ENCODE measurements at places on chromosomes 13 and 19. TPM values are rescaled to one million over a fixed set of nuclear protein-coding genes. Genes with fewer than 3 reads are reported as not detected.

CYP2A7 gene
- total RNA-seq: not detected

DNA sequence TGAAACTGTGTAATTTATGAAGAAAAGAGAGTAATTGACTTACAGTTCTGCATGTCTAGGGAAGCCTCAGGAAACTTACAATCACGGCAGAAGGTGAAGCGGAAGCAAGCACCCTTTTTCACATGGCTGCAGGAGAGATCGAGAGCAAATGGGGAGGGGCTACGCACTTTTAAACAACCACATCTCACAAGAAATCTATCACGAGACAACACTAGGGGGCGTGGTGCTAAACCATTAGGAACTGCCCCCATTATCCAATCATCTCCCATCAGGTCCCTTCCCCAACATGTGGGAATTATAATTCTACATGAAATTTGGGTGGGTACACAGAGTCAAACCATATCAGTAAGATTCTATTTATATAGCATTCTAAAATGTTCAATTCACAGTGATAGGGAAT, 114.8 kb upstream of the TRPC4 start:
- no peak overlapping the region for H3K27ac ChIP-seq
- no peaks in the 10 kb centered on the region for H3K4me1 ChIP-seq
- no peaks in the 10 kb centered on the region for H3K36me3 ChIP-seq

GRCh38 chr19:50695251-50696093, 24.1 kb downstream of the SHANK1 start:
- no peak overlapping the region for H3K27ac ChIP-seq
- H3K36me3 ChIP-seq: no peaks in the 10 kb centered on the region
- peaks cover 11% of the 10 kb centered on the region for H3K27me3 ChIP-seq
- DNase-seq: no peak
- no peak overlapping the region for H3K4me3 ChIP-seq

DNA sequence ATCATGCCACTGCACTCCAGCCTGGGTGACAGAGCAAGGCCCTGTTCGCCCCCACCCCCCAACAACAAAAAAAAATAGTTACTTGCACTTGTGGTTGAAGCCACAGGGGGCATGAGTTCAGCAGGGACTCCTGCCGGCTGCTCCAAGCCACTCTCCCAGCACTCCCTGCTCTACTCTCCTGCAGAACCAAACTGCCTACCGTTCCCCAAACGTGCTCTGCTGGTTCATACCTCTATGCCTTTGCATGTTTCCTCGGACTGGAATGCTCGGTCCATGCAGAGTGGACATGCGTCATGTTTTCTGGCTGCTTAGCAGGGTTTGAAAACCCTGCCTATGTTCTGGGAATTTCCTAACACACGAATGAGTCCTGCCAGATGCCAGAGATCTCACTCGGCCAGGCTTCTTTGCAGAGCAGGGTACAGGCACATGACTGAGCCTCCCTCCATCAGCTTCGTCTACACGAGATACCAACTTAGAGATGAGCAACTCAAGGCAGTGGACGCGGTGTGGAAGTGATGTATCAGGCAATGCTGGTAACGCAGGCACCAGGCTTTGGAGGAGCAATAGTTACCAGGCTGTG, 8.5 kb upstream of the SLC25A15 start:
- no peaks in the 10 kb centered on the region for H3K36me3 ChIP-seq
- H3K27me3 ChIP-seq: no peaks in the 10 kb centered on the region
- no peak overlapping the region for H3K4me3 ChIP-seq
- no peak overlapping the region for H3K27ac ChIP-seq
- DNase-seq: no peak

FRY gene
- 31.2 TPM for total RNA-seq

CBY2 gene
- total RNA-seq: not detected

PRX gene
- total RNA-seq: 1.0 TPM

DNA sequence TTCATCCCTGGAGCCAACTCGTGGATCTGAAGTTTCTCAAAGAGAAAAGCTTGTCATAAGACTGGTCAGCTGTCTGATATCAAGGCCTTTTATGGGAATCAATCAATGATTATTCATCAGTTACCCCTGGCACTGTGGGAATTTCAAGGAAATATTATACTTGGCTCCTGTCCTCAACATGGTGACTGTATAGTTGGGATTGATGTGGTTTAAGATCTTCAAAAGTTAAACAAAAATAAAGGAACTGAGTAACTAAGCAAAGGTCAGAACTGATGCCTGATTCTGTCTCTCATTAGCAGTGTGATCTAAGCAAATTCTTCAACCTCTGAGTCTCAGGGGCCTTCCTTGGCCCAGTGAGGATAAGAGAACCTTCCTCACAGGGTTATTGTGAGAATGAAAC, 22.2 kb upstream of the SERPINE3 start:
- DNase-seq: no peak
- H3K36me3 ChIP-seq: no peaks in the 10 kb centered on the region
- no peak overlapping the region for H3K4me3 ChIP-seq
- H3K27me3 ChIP-seq: no peaks in the 10 kb centered on the region

GRCh38 chr19:852136-853013, at the start of gene ELANE:
Gene ELANE, plus strand, starts transcription at chr19:852303. Its CDS starts 26 bp downstream, at chr19:852329.
- no peaks in the 10 kb centered on the region for H3K27me3 ChIP-seq
- no peak for DNase-seq
- peak within 1 kb of the TSS; percentile 34 for H3K27ac ChIP-seq
- H3K4me3 ChIP-seq: no peak within 1 kb of the TSS
- H3K36me3 ChIP-seq: no peaks in the 10 kb centered on the region

DNA sequence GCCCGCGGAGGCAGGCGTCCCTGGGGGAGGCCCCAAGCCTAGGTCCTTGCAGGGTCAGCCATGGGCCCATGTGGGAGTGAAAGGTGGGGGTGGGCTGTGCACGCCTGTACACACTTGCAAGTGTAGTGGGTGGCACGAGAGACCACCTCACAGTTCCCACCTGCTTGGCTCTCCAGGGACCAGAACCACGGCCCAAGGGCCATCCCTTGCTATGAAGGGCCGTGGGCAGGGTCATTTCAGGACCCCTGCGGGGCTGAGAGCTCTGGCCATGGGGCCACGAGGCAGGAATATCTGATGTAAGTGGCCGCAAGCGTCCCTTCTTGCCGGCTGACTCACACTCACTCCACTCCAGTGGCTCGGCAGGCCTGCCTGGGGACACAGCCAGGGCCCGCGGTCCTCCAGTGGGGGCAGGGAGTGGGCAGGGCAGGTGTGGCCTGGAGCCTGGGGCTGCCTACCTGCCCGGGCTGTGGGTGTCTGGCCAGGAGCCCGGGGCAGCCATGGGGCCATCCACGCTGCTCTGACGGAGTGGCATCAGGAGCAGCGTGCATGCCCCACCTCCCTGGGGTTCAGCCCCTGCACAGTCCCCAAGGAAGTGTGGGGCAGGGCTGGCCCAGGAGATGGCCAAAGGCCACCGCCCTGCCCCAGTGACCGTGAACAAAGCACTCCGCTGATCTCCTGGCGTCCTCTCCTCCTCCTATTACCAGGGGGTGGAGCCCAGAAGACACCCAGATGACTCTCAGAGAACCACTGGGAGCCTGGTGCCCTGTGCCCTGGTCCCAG, 8.6 kb upstream of the MKNK2 start:
- no peak for DNase-seq
- H3K4me3 ChIP-seq: peak overlapping the region; percentile 7
- peak overlapping the region; percentile 99 for H3K27ac ChIP-seq
- H3K36me3 ChIP-seq: no peaks in the 10 kb centered on the region

DNA sequence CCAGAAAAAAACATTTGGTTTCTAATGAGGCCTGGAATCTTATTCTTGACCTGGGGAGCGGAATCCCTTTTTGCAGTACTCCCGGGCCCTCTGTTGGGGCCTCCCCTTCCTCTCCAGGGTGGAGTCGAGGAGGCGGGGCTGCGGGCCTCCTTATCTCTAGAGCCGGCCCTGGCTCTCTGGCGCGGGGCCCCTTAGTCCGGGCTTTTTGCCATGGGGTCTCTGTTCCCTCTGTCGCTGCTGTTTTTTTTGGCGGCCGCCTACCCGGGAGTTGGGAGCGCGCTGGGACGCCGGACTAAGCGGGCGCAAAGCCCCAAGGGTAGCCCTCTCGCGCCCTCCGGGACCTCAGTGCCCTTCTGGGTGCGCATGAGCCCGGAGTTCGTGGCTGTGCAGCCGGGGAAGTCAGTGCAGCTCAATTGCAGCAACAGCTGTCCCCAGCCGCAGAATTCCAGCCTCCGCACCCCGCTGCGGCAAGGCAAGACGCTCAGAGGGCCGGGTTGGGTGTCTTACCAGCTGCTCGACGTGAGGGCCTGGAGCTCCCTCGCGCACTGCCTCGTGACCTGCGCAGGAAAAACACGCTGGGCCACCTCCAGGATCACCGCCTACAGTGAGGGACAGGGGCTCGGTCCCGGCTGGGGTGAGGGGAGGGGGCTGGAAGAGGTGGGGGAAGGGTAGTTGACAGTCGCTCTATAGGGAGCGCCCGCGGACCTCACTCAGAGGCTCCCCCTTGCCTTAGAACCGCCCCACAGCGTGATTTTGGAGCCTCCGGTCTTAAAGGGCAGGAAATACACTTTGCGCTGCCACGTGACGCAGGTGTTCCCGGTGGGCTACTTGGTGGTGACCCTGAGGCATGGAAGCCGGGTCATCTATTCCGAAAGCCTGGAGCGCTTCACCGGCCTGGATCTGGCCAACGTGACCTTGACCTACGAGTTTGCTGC, at the start of gene ICAM4:
Gene ICAM4, plus strand, starts transcription at position 153 of the 935 bp plus-strand sequence. Its CDS starts 58 bp downstream, at position 211.
- H3K27ac ChIP-seq: peak within 1 kb of the TSS; percentile 26
- peak; percentile 89 for DNase-seq
- H3K36me3 ChIP-seq: peaks cover 29% of the 10 kb centered on the region
- H3K4me1 ChIP-seq: peaks cover 43% of the 10 kb centered on the region
- H3K27me3 ChIP-seq: no peaks in the 10 kb centered on the region

C13orf42 gene
- 0.08 TPM for total RNA-seq

DNA sequence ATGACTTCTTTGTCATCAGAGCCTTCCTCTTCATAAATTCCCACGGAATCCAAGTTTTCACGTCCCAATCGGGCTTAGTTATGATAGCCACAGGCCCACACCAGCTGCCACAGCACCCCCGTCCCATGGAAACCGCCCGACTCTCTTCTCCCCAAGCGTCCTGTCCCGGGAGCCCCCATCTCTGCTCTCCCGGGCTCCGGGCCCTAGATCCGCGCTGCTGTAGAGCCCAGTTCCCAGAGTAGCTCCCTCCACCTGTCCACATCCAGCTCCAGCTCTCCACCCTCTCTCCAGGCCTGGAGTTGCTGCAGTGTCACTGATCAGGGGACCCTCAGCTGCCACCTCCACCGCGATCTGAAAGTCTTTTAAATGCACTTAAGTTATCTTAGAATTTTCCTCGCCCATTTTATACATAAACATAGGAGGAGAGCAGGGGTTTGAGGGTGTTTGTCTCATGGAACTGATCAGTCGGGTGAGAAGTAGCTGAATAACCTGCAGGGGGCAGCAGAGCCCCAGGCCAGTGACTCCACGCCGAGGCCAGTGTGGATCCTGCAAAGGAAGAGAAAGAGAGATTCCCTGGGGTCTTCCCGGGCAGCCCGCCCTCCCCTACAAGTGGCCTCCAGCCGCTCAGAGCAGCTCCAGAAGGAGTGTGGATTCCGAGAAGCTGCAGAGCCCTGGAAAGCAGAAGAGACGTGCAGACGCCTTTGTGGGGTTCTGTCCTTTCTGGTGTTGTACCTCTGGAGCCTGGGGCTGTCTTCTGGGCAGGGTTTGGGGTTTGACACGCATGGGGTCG, 1.1 kb upstream of the ZNF763 start:
- peak; percentile 79 for DNase-seq
- H3K4me3 ChIP-seq: no peak overlapping the region
- H3K27ac ChIP-seq: peak overlapping the region; percentile 47
- no peaks in the 10 kb centered on the region for H3K27me3 ChIP-seq
- H3K36me3 ChIP-seq: peaks cover 8% of the 10 kb centered on the region

- no peak overlapping the region for H3K27ac ChIP-seq
- no peaks in the 10 kb centered on the region for H3K4me1 ChIP-seq
- no peaks in the 10 kb centered on the region for H3K36me3 ChIP-seq
- no peak for DNase-seq
- no peaks in the 10 kb centered on the region for H3K27me3 ChIP-seq
- H3K4me3 ChIP-seq: no peak overlapping the region
Measured at GRCh38 chr13:74090397-74090796, 43.8 kb downstream of the KLF12 start.

GRCh38 chr13:44487989-44488388, 88.1 kb downstream of the TSC22D1 start:
- H3K36me3 ChIP-seq: no peaks in the 10 kb centered on the region
- DNase-seq: no peak
- no peaks in the 10 kb centered on the region for H3K27me3 ChIP-seq

NDUFA7 gene
- 26.1 TPM for total RNA-seq

DNA sequence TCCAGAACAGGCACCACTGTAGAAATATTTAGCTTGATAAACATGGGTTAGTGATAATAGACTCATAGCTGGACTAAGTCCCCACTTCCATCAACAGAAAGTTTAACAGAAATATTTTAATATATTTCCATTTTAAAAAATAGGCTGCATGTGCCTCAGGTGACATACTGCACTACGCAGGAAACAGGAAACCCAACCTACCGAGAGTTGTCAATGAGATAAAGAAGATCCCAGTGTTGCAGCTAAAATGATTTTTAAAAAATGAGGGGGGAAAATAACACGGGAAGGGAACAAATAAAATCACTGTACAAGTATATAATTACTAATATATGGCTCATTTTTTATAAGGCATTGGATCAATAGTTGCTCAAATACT, 154.8 kb downstream of the TBC1D4 start:
- no peak for DNase-seq
- H3K27ac ChIP-seq: no peak overlapping the region
- no peaks in the 10 kb centered on the region for H3K27me3 ChIP-seq
- H3K36me3 ChIP-seq: no peaks in the 10 kb centered on the region
- no peak overlapping the region for H3K4me3 ChIP-seq

SMIM44 gene
- total RNA-seq: not detected

ZNF749 gene
- 11.6 TPM for total RNA-seq

- H3K36me3 ChIP-seq: no peaks in the 10 kb centered on the region
- DNase-seq: no peak
- no peaks in the 10 kb centered on the region for H3K4me1 ChIP-seq
- no peaks in the 10 kb centered on the region for H3K27me3 ChIP-seq
- no peak overlapping the region for H3K27ac ChIP-seq
- no peak overlapping the region for H3K4me3 ChIP-seq
Measured at GRCh38 chr19:13267131-13267530, 116.9 kb downstream of the IER2 start.

DNA sequence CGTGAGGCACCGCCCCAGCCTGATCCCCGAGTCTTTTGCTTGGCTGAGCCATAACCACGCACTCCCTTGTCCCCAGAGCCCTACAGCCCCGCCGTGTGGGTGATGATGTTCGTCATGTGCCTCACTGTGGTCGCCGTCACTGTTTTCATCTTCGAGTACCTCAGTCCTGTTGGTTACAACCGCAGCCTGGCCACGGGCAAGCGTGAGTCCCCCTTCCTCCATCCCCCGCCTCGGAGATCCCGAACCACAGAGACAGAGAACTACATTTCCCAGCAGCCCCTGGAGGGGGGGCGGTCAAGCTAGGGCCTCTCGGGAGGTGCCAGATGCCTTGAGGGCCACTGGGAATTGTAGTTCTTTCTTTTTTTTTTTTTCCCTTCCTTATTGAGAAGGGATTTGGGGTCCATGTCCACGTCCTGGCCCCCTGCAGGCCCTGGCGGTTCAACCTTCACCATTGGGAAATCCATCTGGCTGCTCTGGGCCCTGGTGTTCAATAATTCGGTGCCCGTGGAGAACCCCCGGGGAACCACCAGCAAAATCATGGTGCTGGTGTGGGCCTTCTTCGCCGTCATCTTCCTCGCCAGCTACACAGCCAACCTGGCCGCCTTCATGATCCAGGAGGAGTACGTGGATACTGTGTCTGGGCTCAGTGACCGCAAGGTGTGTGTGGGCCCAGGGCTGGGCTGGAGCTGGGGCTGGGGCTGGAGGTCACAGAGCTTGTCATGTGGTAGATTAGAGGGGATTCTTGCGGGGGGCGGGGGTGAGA, 25.9 kb downstream of the GRIN2D start:
- peaks cover 3% of the 10 kb centered on the region for H3K4me1 ChIP-seq
- no peak overlapping the region for H3K4me3 ChIP-seq
- H3K27me3 ChIP-seq: no peaks in the 10 kb centered on the region
- H3K36me3 ChIP-seq: no peaks in the 10 kb centered on the region
- peak; percentile 55 for DNase-seq
- H3K27ac ChIP-seq: no peak overlapping the region

All from liver (tissue), 10 donors.